CD4-positive, alpha-beta T cell treated with Interleukin-4 for 1 hour (primary cell): ENCODE measurements at places on chromosomes 16 and 17.

- DNase-seq: no peak
Observed at GRCh38 chr17:44465897-44466296, 37.3 kb downstream of the GPATCH8 start.

DNA sequence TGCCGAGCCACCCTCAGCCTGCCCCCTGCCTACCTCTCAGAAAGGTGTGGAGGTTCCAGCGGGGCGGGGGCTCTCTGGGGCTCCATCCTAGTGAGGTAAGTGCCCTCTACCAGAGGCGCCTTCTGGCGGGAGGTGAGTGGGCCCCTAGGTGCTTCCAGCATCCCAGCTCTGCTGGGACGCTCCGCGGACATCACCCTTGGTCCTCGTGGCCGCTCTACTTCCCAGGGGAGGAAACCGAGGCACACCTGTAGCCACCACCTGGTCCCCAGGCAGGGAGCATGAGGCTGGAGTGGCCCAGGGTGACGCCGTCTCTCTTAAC lies 1.4 kb downstream of the MCRIP2 start:
- DNase-seq: no peak

DNA sequence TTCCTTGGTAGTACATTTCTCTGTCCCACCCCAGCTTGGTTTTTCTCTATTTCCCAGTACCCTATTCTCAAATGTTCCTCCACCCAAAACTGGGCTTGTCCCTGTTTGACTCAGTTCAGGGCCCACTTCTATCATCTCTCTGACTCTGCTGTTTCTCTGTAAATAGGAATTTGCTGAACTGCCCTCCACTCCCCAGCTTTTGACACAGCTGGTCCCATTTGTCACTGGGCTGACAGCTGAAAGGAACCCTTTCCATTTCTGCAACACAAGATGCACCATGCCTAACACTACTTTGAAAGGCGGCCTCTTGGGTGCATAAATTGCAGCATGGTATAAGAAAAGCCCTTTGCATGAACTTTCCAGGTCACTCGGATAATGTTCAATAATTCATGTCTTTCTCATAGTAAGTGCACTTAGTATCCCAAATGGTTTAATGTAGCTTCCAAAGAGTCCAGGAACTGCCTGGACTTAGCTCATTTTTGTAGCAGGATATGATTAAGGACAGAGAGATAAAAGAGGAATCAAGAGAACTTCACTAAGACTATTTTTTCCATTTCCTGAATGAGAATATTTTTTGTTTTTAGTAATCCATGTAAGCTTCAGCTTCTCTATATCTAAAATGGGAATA lies 256.7 kb downstream of the CDH11 start:
- no peak for DNase-seq

GRCh38 chr16:56428091-56428490 lies 2.7 kb upstream of the AMFR start:
- no peak for DNase-seq

DNA sequence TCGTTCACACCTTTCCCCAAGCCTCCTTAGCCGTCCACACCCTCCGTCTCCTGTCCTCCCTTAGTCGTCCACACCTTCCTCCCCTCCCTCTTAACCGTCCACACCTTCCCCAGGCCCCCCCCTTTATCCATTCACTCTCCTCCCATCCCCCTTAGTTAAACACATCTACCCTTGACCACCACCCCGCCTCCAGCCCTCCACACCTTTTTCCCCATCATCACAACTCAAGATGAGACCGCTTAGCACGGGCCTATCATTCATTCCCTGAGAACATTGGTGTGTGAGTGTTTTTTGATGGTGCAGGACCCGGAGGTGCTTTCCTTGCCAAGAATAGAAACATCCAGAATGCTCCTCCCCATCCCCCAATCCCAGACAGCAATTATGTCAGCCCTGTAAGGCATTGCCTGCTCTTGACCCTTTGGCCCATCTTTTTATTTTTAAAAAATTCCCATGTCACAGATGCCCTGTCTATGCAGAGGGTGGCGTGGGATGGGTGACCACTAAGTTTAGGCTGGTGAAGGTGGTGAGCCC lies 1.4 kb downstream of the TENT4B start:
- DNase-seq: no peak
